ENCODE measurements at places on chromosomes 3 and 15.

GRCh38 chr15:59995568-59996297 is 8.4 kb upstream of the FOXB1 start:
- DNase-seq, result no peak
- H3K4me1 ChIP-seq, result no peaks in the 10 kb centered on the region
- peaks cover 6% of the 10 kb centered on the region for H3K27me3 ChIP-seq

DNA sequence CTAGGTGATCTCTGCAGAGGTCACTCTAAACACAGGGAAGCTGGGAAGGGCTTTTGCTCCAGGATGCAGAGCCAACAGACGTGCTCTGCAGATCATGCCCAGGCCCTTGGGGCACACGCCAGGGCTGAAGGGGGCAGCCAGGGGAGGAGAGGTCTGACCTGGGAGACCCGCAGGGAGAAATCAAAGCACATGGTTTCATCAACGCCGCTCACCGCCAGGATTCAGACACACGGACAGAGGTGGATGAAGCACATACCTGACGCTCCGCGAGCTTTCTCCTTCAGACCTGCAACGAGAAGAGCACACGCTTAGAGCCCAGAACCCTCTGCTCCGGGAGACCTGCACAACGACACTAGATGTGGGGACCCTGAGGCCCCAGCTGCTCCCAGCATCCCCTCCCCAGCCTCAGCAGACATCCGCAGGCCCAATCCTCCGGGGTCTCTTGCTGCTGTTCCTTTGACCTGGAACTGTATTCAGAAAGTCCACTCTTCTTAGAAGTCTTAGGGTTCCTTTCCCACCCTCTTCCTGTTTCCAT is 90.7 kb upstream of the IQSEC1 start:
- H3K4me1 ChIP-seq, result no peaks in the 10 kb centered on the region
- no peaks in the 10 kb centered on the region for H3K36me3 ChIP-seq
- no peak overlapping the region for H3K4me3 ChIP-seq

GRCh38 chr3:128383316-128384235 is 83.1 kb downstream of the DNAJB8 start:
- H3K36me3 ChIP-seq, result no peaks in the 10 kb centered on the region
- no peaks in the 10 kb centered on the region for H3K27me3 ChIP-seq
- peak; percentile 59 for DNase-seq
- no peaks in the 10 kb centered on the region for H3K4me1 ChIP-seq
- no peak overlapping the region for H3K4me3 ChIP-seq

DNA sequence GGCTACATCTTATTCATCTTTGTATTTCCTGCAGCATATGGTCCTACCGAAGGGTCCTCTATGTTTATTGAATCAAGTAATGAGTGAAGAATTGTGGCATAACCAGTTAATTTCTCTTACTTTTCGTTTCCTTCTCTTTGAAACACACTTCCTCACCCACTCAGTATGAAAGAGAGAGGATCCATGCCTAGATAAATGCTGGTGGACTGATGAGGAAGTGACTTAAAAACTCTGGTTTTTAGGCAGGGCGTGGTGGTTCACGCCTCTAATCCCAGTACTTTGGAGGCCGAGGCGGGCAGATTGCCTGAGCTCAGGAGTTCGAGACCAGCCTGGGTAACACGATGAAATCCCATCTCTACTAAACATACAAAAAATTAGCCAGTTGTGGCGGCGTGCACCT is 2.2 kb upstream of the MB21D2 start:
- H3K27me3 ChIP-seq, result no peaks in the 10 kb centered on the region
- H3K36me3 ChIP-seq, result no peaks in the 10 kb centered on the region
- H3K4me3 ChIP-seq, result no peak overlapping the region
- no peak for DNase-seq
- H3K4me1 ChIP-seq, result no peaks in the 10 kb centered on the region

DNA sequence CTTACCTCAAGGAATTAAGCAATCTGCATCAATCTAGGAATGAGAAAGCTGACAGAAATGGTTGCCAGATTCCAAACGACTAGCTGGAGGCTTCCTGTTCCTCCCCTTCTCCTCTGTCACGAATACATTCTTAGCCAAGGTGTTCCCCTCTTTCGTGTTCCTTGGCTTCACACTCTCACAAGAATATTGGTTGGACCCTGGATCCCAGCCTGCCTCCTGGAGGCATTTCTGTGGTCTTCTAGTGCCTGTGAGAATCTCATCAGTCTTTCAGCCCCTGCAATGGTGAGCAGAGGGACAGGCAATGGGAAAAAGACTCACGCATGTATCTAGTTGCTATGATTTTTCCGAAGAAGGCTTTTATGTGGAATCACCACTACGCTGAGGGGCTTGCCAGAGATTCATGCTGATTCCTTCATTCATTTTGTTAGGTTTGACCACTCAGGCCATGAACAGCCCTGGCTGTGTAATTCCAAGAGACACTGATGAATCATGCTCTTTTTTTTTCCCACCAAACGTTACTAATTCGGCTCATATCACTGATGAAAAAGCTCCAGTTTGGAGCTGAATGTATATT is 1.6 kb upstream of the P3H2 start:
- H3K27ac ChIP-seq, result peak overlapping the region; percentile 81
- no peaks in the 10 kb centered on the region for H3K27me3 ChIP-seq
- H3K4me3 ChIP-seq, result no peak overlapping the region
- H3K4me1 ChIP-seq, result no peaks in the 10 kb centered on the region
- DNase-seq, result peak; percentile 34

DNA sequence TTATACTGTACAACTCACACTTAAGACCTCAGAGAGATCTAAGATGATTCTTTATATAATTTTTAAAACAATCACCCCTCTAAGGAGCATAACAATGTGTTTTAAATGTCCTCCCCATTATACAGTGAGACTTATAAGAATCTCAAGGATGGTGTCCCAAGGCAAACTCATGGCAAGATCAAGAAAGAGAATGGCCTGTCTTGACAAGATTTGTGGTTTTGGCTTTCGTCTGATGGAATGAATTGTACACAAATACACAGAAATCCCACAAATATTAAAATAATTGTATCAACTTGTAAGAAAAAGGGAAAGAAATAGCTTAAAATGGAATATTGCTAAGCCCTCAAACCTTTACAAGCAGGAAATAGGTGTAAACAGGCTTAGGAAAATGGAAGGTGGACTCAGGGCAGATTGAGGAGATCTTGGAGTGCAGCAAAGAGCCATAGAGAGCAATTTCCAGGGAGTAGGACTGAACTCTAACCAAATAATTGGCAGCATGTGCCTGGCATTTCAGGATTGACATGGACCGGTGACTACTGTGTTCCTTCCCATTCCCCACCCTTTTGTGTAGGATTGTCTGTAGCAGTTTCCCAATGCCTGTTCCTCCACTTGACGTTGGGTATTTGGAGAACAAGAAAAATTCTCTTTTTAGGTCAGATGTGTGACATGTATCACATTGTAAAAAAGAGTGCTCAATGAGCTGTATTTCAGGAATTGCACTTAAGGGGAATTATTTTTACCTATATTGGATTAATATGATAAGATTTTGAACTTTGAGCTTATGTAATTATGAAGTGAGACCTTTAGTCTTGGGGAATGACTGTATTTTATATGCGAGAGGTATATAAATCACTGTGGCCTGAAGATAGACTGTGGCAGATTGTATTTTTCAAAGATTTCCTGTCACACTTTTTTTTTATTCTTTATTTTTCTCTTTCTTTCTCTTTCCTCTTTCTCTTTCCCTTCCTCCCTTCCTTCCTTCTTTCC is 317.8 kb upstream of the SLITRK3 start:
- DNase-seq, result no peak
- H3K27me3 ChIP-seq, result no peaks in the 10 kb centered on the region
- no peaks in the 10 kb centered on the region for H3K4me1 ChIP-seq
- no peaks in the 10 kb centered on the region for H3K36me3 ChIP-seq
- no peak overlapping the region for H3K4me3 ChIP-seq

DNA sequence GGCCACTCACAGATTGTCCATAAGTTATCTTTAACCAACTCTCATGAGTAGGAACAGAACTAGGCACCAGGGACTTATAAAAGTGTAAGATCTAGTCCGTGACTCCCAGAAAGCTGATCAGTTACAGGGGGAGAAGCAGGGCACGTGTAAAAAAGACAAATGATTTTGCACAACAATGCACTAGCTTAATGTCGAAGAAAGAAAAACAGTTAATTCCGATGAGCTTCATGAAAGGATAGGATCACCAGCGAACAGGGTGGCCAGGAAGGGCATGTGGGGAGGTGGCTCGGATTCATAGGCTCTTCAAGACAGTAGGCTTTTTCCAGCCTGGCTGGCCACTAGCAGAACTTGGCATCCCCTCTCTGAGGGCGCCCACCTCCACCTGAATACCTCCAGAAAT is 90.0 kb downstream of the IL5RA start:
- no peaks in the 10 kb centered on the region for H3K4me1 ChIP-seq
- H3K27me3 ChIP-seq, result no peaks in the 10 kb centered on the region
- H3K36me3 ChIP-seq, result no peaks in the 10 kb centered on the region
- H3K4me3 ChIP-seq, result no peak overlapping the region
- no peak for DNase-seq
- H3K27ac ChIP-seq, result no peak overlapping the region
